CMK (cell line): ENCODE measurements at places on chromosomes 3 and 15.

GRCh38 chr15:96332637-96333121, 2.2 kb downstream of the NR2F2 start:
- no peak for DNase-seq

- DNase-seq = no peak
Observed at GRCh38 chr3:113574213-113574612, 41.9 kb downstream of the SIDT1 start.

DNA sequence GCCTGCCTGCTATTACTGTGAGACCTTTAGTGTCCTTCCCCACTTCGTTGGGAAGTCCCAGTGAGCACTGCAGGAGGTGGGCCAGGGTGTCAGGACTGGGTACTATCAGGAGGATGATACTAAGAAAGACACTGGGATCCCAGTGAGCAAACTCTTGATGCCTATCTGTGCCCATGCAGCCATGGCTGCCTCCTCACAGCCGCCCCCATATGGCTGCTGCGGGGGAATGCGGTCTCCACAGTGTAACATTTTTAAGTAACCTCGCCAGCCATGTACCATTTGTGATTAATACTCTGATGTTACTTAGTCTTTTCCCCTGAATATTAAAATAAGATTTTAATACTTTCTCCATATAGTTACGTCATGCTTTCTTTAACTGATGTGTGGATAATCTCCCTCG, 312.2 kb downstream of the RYR3 start:
- DNase-seq = no peak

DNA sequence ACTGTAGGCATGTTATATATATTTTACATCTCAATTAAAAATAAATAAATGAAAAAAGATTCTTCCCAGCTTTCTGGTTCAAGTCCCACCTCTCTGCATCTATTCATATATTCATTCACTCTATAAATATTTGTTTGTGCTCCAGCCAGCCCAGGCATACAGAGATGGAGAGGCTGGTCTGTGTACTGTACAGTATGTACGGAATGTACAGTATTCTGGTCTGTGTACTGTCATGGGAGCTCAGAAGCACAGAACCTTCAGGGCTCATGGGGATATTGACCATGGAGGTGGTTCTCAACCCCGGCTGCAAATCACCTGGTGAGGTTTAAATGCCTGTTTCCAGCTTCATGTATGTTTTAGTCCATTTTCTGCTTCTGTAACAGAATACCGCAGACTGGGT, 13.8 kb downstream of the CORO2B start:
- no peak for DNase-seq

- no peak for DNase-seq
Observed at GRCh38 chr3:102460579-102460978, 25.8 kb downstream of the ZPLD1 start.

- no peak for DNase-seq
Observed at GRCh38 chr15:40241269-40242212, 2.7 kb downstream of the PAK6 start.

DNA sequence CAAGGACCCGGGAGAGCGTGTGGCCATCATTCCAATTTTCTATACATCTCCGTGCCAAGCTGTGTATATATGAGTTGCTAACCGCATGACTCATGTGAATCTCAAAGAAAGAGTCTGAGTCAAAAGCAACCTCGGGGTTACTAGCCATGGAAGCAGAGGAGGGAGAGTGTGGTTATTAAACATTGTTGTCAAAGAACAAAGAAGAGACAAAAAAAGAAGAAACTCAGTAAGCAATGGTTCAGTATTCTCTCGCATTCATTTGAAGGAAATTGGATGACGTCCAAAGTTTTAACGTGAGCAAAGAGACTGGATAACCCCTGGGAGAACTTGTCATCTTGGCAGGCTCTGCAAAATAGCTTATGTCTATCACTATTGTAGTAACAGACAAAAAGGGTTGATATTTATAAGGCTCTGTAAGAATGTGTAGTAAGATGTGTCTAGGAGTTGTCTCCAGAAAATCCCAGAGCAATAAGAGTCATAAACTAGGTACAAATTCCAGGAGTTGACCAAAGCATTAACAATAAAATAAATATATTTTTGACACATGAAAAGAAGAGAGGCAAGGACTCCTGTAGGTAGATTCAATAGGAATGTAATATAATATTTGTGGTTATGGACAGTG, 52.8 kb upstream of the GRM7 start:
- DNase-seq = no peak

GRCh38 chr3:131728898-131729642, 226.3 kb upstream of the MRPL3 start:
- DNase-seq = no peak

- DNase-seq = no peak
Observed at GRCh38 chr3:16439163-16439847, 74.2 kb downstream of the RFTN1 start.

DNA sequence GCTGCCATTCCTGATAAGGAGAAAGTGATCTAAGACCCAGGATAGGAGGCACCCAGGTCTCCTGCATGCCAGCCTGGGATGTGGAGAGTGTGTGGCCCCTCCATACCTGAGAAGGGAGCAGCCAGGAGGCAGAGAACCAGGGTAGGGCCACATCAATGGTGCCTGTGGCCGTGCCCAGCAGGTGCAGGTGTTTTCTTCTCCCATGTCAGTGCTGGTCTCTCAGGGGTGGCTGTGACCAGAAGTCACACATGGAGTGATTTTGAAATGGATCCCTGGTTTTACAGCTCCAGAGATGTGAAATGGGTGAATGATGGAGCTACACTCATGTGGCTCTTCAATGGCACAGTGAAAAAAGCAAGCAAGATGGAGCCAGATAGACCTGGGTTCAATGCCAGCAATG, 3.3 kb upstream of the ISL2 start:
- DNase-seq = no peak

DNA sequence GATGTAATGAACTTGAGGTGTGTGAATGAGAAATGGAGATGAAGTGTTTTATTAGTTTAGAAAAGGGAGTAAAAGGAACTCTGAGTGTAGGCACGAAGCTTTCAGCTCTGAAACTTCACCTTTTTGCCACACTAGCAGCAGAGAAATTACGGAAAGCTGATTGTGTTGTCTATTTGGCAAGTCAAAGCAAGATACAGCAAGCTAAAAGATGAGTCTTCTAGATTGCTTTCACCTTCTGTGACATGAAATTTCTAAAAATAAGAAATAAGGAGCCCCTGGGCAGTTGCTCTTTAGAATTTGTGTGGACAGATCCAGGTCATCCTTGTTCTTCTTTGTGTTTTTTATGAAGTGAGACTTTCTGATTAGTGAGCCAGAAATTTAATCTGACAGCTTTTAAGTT, 143.4 kb downstream of the FNDC3B start:
- no peak for DNase-seq

GRCh38 chr3:147619921-147620560, 210.9 kb downstream of the ZIC1 start:
- no peak for DNase-seq
